ENCODE measurements at places on chromosomes 3 and 15. TPM values are rescaled to one million over a fixed set of nuclear protein-coding genes. Genes with fewer than 3 reads are reported as not detected.

GRCh38 chr3:119322021-119322834 lies 28.0 kb downstream of the ARHGAP31 start:
- DNase-seq, result no peak

- no peak for DNase-seq
Measured at GRCh38 chr3:129985113-129985512, 10.6 kb downstream of the TRH start.

Gene TM6SF1
- 2.1 TPM for total RNA-seq

DNA sequence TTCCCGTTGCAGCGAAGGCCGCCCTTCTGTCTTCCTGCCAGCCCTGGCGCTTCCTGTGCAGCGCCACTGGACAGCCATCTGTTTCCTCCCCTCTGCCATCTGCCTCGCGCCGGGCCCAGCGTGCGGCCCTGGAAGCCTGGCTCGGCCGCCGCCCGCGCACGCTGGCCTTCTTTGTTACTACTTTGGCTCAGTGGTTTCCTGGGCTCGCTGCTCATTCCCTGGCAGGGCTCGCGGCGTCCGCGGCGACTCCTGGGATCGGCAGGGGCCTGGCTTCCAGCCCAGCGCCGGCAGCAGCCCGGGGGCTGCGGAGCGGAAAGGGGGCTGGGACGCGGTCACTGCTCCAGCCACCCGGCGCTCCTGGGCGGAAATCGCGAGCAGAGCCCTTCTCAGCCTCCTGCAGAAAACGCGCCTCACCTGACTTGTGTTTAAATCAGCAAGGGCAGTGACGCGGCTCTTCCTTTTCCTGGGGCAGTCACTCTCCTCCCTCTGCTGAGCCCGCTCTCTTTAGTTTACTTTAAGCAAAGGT lies 10.0 kb downstream of the CMTM7 start:
- peak; percentile 84 for DNase-seq

Gene FANCD2OS
- not detected for total RNA-seq

Gene PXYLP1
- 15.5 TPM for total RNA-seq

Gene IGDCC3
- 0.74 TPM for total RNA-seq

Gene PLSCR5
- total RNA-seq, result not detected

Gene RARRES1
- total RNA-seq, result 49.1 TPM

Gene SKOR1
- 0.36 TPM for total RNA-seq

DNA sequence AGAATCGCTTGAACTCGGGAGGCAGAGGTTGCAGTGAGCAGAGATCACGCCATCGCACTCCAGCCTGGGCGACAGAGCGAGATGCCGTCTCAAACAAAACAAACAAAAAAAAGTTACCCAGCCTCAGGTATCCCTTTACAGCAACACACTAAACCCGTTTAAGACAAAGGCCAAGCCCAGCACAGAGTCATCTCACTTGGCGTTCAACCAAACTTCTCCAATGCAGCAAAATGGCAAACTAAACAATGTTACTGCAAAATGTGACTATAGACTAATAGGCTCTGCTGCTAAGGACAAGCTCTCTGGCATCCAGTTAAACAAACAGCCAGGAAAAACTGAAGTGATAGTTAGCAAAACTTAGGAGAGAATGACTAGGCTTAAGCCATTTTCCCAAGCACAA lies 6.4 kb upstream of the FAM219B start:
- no peak for DNase-seq

- no peak for DNase-seq
Measured at GRCh38 chr3:114313426-114313825, 19.6 kb downstream of the TIGIT start.

Gene MAPKBP1
- 23.7 TPM for total RNA-seq

Gene GOLGA8N
- 11.4 TPM for total RNA-seq

DNA sequence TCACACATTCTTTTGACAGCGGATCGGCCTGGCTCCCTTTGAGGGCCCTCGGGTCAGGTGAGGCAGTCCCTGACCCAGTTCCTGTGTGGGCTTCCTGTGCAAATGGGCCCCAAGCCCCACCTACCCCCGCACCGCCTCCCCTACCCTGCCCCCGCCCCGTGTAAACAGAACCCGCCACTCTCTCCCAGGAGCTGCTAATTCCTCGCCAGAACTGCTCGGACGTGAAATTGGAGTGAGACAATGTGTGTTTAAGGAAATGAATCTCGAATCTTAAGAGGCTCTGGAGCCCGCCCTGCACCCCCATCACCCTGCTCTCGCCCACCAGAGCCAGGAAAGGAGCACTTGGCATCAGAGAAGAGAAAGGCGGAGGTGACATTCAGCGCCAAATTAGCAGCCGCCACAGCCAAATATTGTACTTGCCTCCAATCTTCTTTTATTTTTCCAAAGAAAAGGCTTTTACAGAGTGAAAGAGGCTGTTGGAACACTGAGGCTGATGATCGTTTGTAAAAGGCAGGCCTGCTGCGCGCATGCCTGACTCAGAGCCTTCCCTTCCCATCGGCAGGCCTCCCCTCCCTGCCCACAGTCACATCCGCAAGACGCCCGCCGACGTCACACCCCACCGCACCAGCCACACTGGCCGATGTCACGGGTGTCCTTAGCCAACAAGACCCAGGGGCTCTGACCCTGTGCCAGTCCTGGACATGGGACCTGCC lies 53.1 kb downstream of the CACNA2D2 start:
- no peak for DNase-seq

GRCh38 chr15:69253156-69253555 lies 45.6 kb upstream of the PAQR5 start:
- DNase-seq, result no peak

DNA sequence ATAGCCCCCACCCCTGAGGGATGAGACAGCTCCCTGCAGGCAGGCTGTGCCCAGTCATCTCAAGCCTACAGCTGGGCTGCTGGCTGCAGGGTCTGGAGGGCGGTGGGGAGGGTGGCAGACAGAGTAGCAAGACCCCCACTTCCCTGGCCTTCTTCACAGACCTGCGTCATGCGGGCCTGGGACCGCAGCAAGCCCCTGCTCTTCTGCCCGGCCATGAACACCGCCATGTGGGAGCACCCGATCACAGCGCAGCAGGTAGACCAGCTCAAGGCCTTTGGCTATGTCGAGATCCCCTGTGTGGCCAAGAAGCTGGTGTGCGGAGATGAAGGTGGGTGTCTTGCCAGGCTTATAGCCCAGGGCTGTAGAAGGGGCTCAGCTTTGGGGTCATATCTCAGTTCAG lies 25.0 kb downstream of the PPCDC start:
- DNase-seq, result no peak

- DNase-seq, result no peak
Measured at GRCh38 chr3:161977063-161977462, 480.5 kb downstream of the OTOL1 start.

DNA sequence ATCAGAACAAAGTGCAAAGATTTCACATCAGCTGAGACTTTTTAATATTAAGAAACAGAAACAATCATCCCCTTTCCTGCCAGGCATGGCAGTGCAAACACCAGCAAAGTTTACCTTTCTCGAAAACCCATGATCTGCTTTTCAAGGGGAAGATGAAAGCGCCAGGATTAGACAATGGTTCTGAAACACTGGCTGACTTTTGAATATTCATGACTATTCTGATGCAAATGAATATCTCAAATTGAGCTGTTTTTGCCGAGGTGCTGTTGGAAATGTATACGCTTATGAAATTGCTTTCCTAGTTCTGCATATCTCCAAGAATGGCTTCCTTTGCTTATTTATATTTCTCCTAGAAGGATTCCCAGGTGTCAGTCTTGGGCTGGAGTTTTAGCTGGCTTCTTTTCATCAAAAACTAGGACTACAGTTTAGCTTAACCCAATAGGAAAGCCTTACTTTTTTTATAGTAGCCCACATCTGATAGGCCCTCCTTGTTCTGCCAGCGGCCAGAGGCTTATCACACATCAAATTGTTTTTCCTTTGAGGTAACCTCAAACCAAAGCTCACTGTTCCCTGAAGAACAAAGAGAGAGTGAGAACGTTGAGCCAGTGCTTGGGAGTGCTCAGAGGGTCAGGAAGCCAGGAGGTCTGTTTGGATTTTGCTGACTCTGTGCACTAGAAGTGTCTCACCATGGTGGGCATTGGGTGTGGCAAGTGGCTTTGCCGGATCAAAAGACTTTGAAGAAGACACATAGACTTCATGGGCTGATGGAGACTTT lies 74.0 kb upstream of the PLCL2 start:
- DNase-seq, result no peak

DNA sequence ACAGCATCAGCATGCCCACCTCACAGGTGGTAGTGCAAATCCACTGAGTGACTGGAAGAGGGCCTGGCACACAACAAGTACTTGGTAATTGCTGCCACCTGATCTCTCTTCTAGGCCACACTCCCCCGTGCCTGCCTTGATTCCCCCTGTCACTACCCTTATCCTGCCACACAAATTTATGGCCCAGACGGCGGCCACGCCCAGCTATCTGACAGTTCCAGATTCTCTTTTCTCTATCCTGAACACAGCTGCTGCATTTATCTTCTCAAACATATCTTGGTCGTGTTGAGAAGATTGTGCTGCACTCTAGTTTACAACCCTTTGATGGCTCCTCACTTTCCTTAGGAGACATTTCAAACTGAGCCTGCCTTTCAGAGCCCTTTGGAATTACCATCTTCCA lies 585.2 kb downstream of the NTRK3 start:
- DNase-seq, result no peak

Gene PLA2G4F
- 0.12 TPM for total RNA-seq

DNA sequence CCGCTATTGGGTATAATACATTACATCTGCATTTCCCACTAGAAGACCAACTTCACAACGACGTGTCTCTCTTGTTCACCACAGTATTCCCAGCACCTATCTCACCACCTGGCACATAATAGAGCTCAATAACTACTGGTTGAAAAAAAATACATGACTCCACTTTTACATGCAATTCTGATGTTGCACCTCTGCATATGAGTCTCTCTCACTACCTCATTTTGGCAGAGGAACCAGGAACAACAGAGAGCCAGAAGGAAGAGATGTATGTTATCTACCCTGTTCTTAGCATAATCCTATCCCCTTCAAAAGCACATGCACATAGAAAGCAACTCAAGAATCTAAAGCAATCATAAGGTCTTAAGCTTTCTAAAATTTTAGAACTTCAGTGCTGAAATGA lies 61.6 kb downstream of the SHQ1 start:
- no peak for DNase-seq

GRCh38 chr3:56782215-56782614 lies 19.5 kb downstream of the ARHGEF3 start:
- DNase-seq, result no peak

Gene TRH
- 2.8 TPM for total RNA-seq

GRCh38 chr3:172522871-172523818 lies at the start of gene TNFSF10:
Gene TNFSF10 (minus strand): TSS chr3:172523430. CDS start chr3:172523384, 46 bp downstream.
- DNase-seq, result peak; percentile 46

GRCh38 chr15:57476533-57476975 lies 100.2 kb downstream of the CGNL1 start:
- DNase-seq, result no peak

DNA sequence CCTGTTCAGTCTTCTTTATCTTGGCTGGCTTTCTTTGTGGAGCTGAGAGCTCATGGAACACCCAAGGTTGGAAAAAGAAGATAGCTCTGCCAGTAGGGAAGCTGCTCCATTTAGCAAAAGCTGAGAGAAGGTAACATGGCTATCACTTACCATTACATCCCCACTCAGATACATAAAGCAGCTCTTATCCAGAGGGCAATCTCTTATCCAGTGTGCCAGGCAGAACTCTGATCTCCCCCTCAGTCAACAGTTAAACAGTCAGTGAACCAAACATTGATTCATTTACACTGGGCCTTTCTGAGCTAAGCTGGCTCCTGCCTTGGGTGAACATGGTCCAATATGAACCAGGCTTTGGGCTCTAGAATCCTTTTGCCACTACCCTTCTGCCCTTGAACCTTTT lies 624.2 kb downstream of the NTRK3 start:
- DNase-seq, result no peak

DNA sequence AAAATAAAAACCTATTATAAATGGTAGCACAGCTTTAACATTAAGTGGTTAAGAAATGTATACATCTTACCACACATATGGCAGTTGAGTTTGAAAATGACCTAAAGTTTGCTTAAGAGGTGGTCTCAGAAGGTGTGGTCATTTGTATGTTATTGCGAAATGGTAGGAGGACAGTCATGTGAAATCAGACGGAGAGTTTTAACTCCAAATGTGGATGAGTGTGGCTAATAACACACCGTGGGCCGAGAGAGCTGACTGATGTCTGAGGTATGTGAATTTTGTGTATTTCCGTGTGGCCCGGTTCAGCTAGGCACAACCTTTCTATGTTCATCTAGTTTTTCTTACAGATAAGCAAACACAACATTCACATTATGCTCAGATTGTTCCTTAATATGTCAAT lies 71.9 kb downstream of the ARNT2 start:
- no peak for DNase-seq

- DNase-seq, result no peak
Measured at GRCh38 chr15:57662091-57662744, 44.3 kb upstream of the POLR2M start.

DNA sequence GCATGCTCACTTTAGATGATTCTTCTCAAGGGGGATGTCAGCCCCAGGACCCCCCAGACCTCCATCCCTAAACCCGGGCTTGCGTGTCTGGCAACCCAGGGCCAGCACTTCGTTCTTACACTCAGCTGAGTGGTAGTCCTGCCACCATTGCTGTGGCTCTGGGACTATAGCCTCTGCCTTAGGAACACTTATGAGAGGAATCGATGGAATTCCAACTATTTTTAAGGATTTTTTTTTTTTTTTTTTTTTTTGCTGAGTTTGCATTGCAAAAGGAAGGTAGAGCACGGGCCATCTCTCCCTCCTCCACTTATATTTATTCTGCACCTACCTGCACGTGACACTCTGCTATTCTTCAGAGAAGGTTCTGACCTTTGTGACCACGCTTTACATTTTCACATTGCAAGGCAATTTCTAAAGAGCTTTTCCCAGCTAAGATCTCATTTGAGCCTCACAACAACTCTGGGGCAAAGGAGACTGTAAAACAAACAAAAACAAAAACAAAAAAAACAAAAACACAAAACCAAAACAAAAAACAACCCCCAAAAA lies 113.9 kb downstream of the LPP start:
- no peak for DNase-seq

GRCh38 chr3:129950318-129951046 lies 24.0 kb upstream of the TRH start:
- DNase-seq, result no peak

Gene GPR27
- 12.7 TPM for total RNA-seq

Gene C15orf61
- total RNA-seq, result 6.1 TPM

DNA sequence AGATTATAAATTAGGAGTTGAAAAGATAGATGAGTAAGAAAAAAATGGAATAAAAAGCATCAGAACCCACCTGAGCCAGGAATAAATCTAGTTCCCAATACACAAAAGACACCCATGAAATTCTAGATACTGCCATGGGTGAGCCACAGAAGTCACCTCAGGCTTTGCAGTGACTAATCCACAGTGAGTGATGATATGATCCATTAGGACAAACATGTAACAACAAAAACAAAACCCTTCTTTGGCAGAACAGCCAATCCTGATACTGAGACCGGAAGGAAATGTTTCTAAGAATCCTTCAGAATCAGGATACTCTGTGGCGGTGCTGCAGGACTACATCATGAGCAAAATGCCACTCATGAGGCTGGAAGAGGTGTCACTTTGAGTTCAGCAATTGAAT lies 15.0 kb upstream of the MINDY4B start:
- no peak for DNase-seq

Gene ADPRH
- total RNA-seq, result 6.8 TPM

Gene ITPR1
- 106 TPM for total RNA-seq

All from ovary (tissue), 10 donors.